Mesothelial cell of epicardium (in vitro differentiated cells): ENCODE measurements at places on chromosomes 11 and 22. TPM values are rescaled to one million over a fixed set of nuclear protein-coding genes. Genes with fewer than 3 reads are reported as not detected.
A peak's percentile ranks its signal among the peaks of the same experiment; 100 is the strongest.

- H3K4me1 ChIP-seq = peaks cover 50% of the 10 kb centered on the region
- H3K36me3 ChIP-seq = no peaks in the 10 kb centered on the region
- H3K4me3 ChIP-seq = peak overlapping the region; percentile 49
- no peaks in the 10 kb centered on the region for H3K27me3 ChIP-seq
- H3K27ac ChIP-seq = peak overlapping the region; percentile 90
Measured at GRCh38 chr11:30635401-30635989, 49.3 kb upstream of the MPPED2 start.

GRCh38 chr11:99098258-99098657 is 77.5 kb downstream of the CNTN5 start:
- peak overlapping the region; percentile 56 for H3K27ac ChIP-seq
- H3K27me3 ChIP-seq = no peaks in the 10 kb centered on the region
- H3K4me3 ChIP-seq = no peak overlapping the region
- DNase-seq = no peak
- H3K4me1 ChIP-seq = peaks cover 30% of the 10 kb centered on the region

DNA sequence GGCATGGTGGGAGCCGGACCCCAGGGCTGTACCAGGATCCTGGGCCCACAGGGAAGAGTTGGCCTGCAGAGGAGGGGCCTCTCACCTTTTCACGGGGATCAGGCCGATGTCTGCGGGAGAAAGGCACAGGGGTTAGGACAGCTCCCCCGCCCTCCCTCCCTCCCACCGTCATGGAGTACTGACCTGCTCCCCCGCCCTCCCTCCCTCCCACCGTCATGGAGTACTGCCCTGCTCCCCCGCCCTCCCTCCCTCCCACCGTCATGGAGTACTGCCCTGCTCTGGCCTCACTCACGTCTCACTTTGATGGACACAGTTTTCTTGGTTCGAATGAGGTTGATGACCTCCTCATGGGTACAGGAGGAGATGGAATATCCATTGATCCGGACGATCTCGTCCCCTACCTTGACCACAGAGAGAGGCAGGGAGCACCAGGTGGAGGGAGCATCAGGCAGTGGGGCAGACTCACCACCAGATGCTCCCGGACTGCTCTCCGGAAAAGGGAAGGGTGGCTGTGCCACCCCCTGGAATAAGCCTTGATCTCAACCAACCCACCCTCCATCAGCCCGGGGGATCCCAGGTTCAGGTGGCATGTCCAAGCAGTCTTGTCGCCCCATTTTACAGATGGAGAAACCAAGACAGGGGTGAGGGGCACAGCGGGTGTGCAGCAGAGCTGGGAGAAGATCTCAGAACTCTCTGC is 17.1 kb downstream of the USH1C start:
- no peaks in the 10 kb centered on the region for H3K36me3 ChIP-seq
- H3K27ac ChIP-seq = no peak overlapping the region
- DNase-seq = no peak

DNA sequence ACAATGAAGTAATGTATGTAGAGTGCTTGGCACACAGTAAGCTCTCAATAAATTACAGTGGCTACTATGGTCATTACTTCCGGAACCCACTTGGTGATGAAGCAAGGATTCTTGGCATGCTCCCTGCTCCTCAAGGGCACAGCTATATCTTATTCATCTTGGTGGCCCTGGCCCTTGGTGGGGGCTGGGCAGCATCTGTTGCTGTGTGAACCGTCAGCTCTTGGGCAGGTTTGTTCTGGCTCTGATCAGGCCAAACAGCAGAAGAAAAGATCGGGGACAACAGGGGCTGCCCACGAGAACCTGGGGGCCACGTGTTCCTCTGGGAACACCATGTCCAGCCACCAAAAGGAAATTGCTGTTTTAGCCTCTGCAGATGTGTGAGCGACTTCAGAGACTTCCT is 136.9 kb upstream of the SYT13 start:
- no peak for DNase-seq
- no peak overlapping the region for H3K27ac ChIP-seq
- no peak overlapping the region for H3K4me3 ChIP-seq

DNA sequence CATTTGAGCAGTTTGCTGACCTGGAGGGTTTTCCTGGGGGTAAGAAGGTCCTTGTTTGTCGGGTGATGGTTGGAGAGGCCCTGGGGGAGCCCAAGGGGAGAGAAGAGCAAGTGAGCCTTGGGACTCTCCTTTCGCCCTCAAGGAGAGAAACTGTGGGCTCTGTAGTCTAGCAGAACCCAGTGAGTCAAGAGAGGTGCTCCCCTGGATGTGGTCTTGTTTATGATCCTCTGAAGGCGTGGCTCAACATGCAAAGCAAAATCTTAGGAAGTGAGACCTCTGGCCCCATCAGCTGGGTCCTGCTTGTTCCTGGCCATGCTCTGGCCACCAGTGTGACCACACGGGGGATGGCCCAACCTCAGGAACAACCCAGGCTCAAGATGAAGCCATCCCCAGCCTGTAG is 66.5 kb upstream of the ALX4 start:
- H3K27me3 ChIP-seq = peaks cover 30% of the 10 kb centered on the region
- H3K4me3 ChIP-seq = no peak overlapping the region
- no peaks in the 10 kb centered on the region for H3K4me1 ChIP-seq

GRCh38 chr22:45852826-45853225 is 124.1 kb downstream of the WNT7B start:
- H3K27ac ChIP-seq = no peak overlapping the region
- no peaks in the 10 kb centered on the region for H3K27me3 ChIP-seq
- H3K4me3 ChIP-seq = no peak overlapping the region
- H3K4me1 ChIP-seq = no peaks in the 10 kb centered on the region
- DNase-seq = no peak

- H3K4me1 ChIP-seq = peaks cover 24% of the 10 kb centered on the region
- H3K27me3 ChIP-seq = no peaks in the 10 kb centered on the region
- H3K27ac ChIP-seq = no peak overlapping the region
- no peak for DNase-seq
Measured at GRCh38 chr11:115396533-115396932, 107.7 kb downstream of the CADM1 start.

GRCh38 chr11:117794772-117795629 is 2.0 kb downstream of the DSCAML1 start:
- peak overlapping the region; percentile 51 for H3K4me3 ChIP-seq
- no peak for DNase-seq
- peaks cover 97% of the 10 kb centered on the region for H3K27me3 ChIP-seq
- no peaks in the 10 kb centered on the region for H3K36me3 ChIP-seq

GRCh38 chr11:8234425-8234821 is 29.3 kb downstream of the LMO1 start:
- H3K4me1 ChIP-seq = peaks cover 45% of the 10 kb centered on the region
- H3K27ac ChIP-seq = peak overlapping the region; percentile 82
- H3K4me3 ChIP-seq = no peak overlapping the region
- H3K27me3 ChIP-seq = no peaks in the 10 kb centered on the region

- peak overlapping the region; percentile 69 for H3K27ac ChIP-seq
- DNase-seq = no peak
- H3K4me1 ChIP-seq = peaks cover 21% of the 10 kb centered on the region
- H3K36me3 ChIP-seq = peaks cover 2% of the 10 kb centered on the region
- no peak overlapping the region for H3K4me3 ChIP-seq
Measured at GRCh38 chr22:43376765-43377547, 33.8 kb upstream of the SCUBE1 start.

GRCh38 chr11:7449211-7449840 is 36.0 kb upstream of the OLFML1 start:
- no peaks in the 10 kb centered on the region for H3K36me3 ChIP-seq
- H3K4me1 ChIP-seq = peaks cover 56% of the 10 kb centered on the region
- H3K4me3 ChIP-seq = no peak overlapping the region
- DNase-seq = no peak
- peak overlapping the region; percentile 10 for H3K27ac ChIP-seq

- no peak overlapping the region for H3K4me3 ChIP-seq
- H3K27me3 ChIP-seq = peaks cover 31% of the 10 kb centered on the region
- peak overlapping the region; percentile 70 for H3K27ac ChIP-seq
- DNase-seq = no peak
- peaks cover 13% of the 10 kb centered on the region for H3K4me1 ChIP-seq
Measured at GRCh38 chr22:44202261-44202789, 21.6 kb downstream of the PARVG start.

The SIRT3 gene
- total RNA-seq = 33.2 to 33.7 TPM (median 33.3 TPM) in 3 replicates

The ANO1 gene
- 35.1 to 39.6 TPM (median 37.2 TPM) in 3 replicates for total RNA-seq

The ANKK1 gene
- total RNA-seq = 2.1 to 2.8 TPM (median 2.4 TPM) in 3 replicates

The MDK gene
- total RNA-seq = 1,547 to 1,604 TPM (median 1,586 TPM) in 3 replicates

The MYOD1 gene
- not detected in 3 replicates for total RNA-seq

The TMEM121B gene
- 1.0 to 1.1 TPM (median 1.1 TPM) in 3 replicates for total RNA-seq
